ENCODE measurements at places on chromosomes 16 and 17.

DNA sequence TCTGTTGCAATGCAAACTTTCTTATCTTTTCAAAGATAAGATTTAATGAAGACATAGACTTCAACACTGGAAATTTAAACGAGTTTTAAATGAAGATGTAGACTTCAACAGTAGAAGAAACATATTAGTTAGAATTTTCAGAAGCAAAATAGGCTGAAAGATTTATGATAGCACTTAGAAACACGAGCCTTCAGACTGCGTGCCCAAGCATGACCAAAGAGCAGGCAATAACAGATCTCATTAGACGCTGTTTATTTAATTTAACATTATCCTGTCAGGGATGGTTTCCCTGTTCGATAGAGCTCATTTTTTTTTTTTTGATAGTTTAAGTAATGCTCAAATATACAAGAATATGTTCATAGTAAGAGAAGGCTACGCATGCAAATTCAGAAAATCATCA lies 604.7 kb upstream of the SOX9 start:
- DNase-seq, result no peak

DNA sequence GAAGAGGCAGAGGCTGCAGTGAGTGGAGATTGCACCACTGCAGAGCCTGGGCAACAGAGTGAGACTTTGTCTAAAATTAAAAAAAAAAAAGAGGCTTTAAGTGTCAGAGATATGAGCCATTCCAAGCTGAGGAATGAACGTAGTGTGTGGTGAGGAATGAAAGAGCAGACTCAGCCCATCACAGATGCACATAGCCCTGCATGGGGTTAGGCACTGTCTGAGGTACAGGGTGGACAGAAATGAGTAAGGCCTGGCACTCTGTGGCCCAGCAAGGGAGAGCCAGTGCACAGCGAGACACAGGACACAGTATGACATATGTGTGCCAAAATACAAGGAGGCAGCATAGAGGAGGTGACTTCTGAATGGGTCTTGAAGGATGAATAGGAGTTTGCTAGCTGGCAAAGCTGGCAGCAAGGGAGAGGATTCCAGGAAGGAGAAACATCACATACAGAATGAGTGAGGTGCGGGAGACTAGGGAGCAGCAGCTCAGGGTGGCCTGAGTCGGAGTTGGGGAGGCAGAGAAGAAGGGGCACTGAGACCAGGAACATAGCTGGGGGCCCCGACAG lies 8.7 kb upstream of the ZNF469 start:
- no peak for DNase-seq

GRCh38 chr17:65729207-65729606 lies 167.8 kb upstream of the AXIN2 start:
- no peak for DNase-seq

GRCh38 chr17:49764559-49765180 lies 739 bp upstream of the FAM117A start:
- no peak for DNase-seq

GRCh38 chr16:52364500-52364899 lies 182.4 kb downstream of the TOX3 start:
- no peak for DNase-seq
